ENCODE measurements at places on chromosomes 7 and 10.

GRCh38 chr7:22429386-22429785 lies 70.6 kb downstream of the STEAP1B start:
- no peak for DNase-seq

DNA sequence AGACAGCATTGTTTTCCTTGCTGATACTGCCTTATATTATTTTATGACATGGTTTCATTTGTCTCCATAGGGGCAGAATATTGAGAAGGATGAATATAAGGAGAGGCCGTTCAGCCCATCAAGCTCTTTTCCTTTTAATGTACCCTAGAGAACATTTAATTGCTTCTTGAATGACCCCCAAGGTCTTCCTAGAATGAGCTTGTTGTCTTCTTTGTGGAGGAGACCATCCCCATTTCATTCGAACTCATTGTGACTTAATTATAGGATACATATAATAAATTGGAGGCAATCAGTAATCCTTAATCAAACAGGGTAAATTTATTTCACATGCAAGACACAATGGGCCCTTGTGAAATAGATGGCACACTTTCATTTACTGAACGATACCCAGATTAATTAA lies 231.3 kb downstream of the MDFIC start:
- DNase-seq = no peak

DNA sequence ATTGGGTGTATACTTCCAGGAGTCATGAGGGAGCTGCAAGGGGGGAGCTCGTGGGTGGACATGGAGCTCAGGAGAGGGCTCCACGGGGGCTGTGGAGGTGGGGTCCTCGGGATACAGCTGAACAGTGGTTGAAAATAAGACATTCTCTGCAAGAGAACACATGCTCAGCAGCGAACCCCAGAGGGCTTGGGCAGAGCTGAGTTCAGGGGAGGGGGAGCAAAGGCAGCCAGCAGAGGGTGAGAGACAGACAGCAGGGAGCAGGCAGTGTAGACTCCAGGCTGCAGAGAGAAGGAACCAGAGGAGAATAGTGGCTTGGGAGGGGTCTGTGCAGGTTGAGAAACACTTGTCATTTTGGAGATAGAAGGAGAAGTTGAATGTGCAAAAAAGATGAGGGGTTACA lies 73.0 kb upstream of the LRRC18 start:
- no peak for DNase-seq

GRCh38 chr10:102280397-102281101 lies 35.2 kb downstream of the GBF1 start:
- no peak for DNase-seq

- no peak for DNase-seq
Observed at GRCh38 chr10:98264378-98265065, 3.5 kb downstream of the LOXL4 start.

DNA sequence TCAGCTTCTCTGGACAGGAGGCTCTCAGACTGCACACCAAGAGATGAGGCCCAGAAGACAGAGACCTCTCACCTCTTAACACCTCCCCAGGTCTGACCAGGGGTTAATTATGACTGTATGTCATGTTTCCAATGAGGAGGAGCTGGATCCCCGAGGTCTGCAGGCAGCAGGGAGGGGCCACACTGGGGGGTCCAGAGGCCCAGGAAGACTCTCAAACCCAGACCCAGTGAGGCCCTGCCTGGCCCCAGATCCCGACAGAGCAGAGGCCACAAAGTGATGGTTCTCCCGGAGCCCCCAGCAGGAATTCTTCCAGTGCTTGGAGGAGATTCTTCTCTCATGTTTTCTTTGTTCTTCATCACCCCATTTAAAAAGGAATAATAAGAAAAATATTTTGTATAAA lies 28.8 kb downstream of the PTPRN2 start:
- DNase-seq = no peak

GRCh38 chr10:82463614-82464013 lies 588.6 kb downstream of the NRG3 start:
- DNase-seq = no peak

- DNase-seq = no peak
Observed at GRCh38 chr10:27485368-27485767, 18.7 kb upstream of the RAB18 start.

DNA sequence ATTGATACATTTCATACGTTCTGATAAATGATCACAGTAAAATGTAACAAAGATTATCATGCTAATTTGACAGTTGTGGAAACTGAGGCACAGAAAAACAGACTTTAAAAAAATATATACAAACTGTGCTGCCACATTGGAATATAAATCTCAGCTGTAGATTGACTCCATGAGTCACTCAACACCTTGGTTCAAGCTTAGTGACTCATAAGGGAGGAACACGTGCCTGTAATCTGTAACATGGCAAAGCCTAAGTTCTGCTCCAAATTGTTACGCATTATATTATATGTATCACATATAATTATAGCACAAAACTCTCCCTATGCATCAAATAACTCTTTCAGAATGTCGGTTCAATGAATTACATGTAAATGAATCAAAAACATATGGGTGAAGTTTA lies 1047.5 kb downstream of the GATA3 start:
- DNase-seq = no peak

- DNase-seq = no peak
Observed at GRCh38 chr10:5373307-5373706, 8.5 kb downstream of the UCN3 start.

DNA sequence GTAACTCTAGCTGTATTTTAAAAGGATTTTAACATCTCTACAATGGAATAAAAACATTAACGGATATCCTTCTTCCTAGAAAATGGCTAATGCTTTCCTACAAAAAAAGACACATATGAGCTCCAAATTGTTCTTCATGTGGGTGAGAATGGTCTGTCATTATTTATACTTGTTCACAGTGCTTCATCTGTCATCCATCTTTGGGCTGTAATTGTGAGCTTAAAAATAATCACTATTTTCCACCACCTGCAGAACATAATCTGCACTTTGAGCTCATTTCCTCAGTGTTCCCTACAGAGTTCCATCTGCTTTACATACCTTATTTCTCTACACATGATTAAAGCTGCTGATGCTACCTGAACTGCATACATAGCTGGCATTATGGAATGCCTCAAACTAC lies 979.1 kb upstream of the C7orf33 start:
- no peak for DNase-seq

GRCh38 chr7:90266808-90267207 lies 21.8 kb downstream of the CFAP69 start:
- DNase-seq = no peak

GRCh38 chr10:102540023-102540422 lies 36.3 kb downstream of the SUFU start:
- DNase-seq = no peak

DNA sequence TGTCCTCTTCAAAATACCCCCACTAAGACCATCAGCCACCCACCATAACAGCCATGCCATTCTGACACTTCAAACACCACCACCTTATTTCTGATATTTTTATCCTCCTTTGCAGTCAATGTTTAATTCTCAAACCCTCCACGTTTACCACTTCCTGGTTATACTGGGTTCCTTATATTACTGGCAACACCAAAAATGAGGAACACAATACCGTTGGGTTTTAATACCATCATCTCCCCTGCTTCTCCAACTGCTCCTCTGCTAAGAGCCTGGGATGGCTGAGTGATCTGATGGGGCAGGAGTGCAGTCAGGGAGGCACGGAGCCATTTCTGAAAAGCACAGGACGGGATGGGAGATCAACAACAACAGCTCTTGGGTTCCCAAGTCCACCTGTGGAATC lies 140.5 kb downstream of the CHCHD3 start:
- DNase-seq = no peak

DNA sequence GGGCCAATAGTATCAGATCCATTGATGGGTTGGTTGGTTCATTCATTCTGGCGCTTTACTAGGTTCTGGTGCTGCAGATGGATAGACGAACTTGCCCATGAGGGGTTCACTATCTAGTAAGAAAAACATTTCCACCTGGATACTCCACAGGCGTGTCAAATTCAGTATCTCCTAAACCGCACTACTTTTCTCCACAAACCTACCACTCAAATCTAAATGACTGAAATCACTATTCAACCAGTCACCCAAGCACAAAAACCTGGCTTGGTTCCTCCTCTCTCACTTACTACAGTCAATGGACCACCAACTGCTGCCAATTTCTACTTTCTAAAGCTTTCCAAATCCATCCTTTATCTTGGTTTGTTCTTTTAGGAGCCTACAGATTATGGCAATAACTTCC lies 572 bp downstream of the AGK start:
- no peak for DNase-seq

DNA sequence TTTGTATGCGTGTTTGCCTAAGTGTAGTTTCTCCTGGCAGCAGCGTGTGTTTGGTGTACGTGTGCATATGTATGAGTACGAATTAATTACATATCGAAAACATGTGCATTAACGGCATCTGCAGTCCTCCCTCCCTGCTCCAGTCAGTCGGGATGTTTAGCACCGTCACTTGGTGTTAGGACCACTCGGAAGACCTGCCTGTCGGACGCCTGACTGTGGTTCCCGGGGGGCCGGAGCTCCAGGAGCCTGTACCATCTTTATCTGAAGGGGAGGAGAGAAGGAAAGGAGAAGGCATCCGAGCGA lies 1.1 kb upstream of the CNTNAP2 start:
- no peak for DNase-seq

GRCh38 chr10:35908451-35908850 lies 266.4 kb upstream of the FZD8 start:
- DNase-seq = no peak

DNA sequence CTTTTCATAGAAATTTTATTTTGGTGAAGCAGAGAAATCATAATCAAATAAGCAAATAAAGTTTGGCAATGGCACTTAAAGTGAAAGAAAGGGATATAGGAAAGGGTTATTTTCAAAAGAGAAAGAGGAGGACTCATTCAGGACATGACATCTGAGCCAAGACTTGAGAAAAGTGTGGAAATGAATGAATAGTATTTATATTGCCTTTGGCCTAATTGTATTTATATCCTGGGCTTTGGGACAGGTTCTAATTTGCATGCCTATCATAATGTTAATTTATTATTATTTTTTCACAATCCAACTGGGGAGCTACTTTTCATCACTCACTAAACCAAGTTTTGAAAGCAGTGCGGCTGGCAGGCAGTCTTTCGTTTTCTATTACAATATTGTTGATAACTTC lies 376.8 kb downstream of the HGF start:
- DNase-seq = no peak

DNA sequence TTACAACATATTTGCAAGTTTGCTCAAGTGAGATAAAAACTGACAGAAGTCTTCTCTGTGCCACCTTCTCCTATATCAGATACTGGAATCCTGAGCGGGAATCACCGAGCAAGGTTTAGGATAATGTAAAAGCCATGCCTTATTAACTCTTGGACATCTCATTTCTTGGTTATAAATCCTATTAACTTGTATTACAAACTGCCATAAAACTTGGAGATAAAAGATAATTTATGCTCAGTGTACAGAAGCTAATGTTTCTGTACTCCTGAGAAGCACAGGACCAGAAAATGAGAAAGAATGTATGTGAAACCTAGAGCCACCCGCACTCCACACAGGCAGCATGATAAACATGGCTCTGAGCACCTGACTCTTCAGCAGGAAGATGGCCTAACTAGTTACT lies 181.2 kb upstream of the NOBOX start:
- no peak for DNase-seq

DNA sequence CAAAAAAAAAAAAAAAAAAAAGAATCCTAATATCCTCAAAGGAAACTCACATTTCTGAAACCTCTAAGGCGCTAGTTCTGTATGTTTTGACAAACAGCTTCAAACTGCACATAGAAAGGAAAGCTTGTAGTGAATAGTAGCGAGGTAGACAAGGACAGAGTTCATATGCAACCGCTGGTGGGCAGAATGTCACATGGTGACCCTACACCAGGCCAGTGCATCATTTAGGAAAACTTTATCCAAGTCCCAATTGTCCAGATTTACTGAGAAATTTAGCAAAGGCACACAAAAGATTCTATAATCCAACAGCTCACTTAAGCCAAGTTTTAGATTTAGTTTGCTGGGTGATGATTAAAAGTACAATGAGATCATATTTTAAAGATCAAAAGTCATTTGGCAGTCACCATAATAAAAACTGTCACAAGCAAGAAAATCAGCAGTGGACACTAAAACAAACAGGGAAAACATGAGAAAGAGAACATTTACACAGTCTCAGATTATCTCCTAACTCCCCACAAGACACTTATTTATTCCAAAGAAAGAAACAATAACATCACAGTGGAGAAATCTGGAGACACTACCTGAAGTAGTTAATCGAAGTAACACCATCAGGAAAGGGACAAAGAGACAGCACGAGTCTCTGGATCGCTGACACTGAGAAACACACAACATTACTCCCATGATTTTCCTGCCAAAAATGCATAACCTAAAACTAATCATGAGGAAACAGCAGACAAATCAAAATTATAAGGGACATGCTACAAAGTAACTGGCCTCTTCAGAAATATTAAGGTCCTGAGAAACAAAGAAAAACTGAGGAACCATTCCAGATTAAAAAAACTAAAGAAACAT lies 20.2 kb downstream of the FAM204A start:
- no peak for DNase-seq

GRCh38 chr10:47046321-47047126 lies 135.3 kb downstream of the PTPN20 start:
- no peak for DNase-seq

DNA sequence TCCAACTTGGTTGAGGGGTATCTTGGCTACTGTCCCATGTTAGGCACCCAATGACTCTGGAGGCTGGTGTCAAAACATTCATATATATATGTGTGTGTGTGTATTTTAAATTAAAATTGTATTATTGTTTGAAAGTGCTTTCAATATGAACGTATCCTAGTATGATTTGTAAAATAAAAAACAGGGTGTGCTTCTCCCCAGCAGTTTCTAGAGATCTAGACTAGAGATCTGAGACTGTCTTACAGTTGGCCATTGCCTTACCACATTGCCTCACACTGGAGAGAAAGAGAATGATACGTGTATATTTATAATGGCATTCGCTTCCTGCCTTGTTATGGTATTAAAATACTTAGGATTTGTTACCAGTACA lies 1.2 kb downstream of the BAG3 start:
- peak; percentile 35 for DNase-seq

GRCh38 chr7:71661671-71662224 lies 529.8 kb downstream of the GALNT17 start:
- no peak for DNase-seq

GRCh38 chr10:11894381-11895107 lies 71.4 kb downstream of the PROSER2 start:
- DNase-seq = no peak

GRCh38 chr10:7488418-7488829 lies 77.6 kb upstream of the SFMBT2 start:
- no peak for DNase-seq
